ENCODE measurements at places on chromosomes 7 and 10.

GRCh38 chr10:44049301-44050015 is 335.4 kb downstream of the CXCL12 start:
- peak; percentile 4 for DNase-seq

DNA sequence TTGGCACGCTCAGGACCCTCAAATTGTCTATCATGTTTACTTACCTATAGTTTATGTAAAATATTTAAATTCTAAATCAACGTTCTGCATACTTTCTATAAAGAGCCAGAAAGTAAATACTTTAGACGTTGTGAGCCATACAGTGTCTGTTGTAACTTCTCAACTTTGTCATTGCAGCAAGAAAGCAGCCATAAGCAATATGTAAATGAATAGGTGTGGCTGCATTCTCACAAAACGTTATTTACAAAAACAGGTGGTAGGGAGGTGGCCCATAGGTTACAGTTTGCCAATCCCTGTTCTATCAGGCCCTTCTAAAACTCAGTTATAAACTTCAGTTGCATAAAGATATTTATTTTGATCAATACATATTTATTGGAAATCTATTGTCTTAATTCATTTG is 12.1 kb upstream of the NPY start:
- DNase-seq, result no peak

GRCh38 chr10:71205468-71205867 is 6.9 kb upstream of the UNC5B start:
- DNase-seq, result no peak

DNA sequence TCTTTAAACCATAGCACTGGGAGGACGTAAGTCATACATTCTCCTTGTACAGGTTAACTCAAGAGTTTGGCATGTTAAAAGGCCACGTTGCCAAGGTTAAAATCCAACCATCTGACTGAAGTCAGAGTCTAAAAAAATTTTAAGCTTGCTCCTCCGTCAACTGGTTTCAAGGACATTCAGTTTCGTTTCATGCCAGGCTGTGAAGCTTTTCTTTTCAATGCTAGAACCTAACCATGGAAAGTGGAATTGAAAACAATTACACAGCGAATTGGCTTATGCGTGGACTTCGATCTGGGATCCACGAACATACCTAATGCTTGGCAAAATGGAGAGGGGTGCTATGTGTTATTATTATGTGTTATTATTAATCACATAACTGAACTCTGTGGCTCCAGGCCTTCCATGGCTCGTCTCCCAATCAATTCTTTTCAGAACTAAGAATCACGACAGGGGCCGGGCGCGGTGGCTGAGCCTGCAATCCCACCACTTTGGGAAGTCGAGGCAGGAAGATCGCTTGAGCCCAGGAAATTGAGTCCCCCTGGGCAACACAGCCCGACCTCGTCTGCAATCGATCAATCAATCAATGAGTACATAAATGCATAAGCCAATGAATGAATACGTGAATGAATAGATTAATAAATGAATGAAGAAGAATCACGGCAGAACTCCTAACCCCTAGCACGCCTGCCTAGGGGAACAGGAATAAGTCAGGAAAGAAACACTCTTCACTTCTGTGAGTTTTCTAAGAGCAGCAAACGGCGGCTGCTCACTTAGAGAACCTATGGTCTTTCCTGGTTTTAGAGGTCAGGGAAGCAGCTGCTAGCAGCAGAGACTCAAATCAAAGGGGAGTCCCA is 733 bp upstream of the ARL5B start:
- no peak for DNase-seq

GRCh38 chr7:128941946-128942526 is 4.3 kb downstream of the IRF5 start:
- no peak for DNase-seq

DNA sequence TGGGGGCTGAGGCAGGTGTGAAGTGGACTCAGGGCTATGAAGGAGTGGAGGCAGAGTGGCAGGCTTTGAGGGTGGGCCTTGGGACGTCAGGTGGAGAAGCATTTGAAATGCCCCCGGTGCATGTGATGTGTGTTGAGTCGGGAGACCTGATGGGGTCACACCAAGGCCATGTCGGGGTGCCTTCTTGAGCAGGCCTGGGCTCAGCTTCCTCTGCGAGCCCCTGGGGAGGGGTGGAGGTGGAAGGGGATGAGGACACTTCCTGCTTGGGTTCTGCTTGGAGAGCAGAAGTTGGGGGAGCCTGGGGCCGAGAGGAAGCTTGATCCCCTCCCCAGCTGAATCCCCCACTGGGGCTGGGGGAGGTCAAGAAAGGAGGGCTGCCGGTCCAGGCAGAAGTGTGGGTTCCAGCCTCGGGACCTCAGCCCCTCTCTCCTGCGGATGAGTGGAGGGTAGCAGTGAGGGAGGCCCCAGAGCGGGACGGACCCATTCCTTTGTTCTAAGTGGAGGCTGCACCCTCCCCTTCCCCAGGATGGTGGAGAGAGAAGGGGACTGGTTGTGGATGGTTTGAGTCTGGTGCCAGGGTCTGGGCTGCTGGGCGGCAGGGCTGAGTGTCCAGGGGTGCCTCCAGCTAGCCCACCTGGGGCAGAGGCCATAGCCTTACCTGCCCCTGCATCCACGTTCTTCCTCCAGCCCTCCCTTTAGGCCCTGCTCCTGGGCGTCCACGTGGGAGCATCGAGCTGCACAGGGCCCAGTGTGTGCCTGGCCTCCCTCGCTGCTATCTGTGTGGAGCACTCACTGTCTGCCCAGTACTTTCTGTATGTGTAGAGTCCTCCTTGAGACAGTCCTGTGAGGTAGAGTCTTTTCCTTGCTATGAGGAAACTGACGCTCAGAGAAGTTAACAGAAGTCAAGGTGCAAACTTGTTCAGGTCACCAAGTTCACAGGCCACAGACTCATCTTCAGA is 36.7 kb downstream of the PRF1 start:
- no peak for DNase-seq

DNA sequence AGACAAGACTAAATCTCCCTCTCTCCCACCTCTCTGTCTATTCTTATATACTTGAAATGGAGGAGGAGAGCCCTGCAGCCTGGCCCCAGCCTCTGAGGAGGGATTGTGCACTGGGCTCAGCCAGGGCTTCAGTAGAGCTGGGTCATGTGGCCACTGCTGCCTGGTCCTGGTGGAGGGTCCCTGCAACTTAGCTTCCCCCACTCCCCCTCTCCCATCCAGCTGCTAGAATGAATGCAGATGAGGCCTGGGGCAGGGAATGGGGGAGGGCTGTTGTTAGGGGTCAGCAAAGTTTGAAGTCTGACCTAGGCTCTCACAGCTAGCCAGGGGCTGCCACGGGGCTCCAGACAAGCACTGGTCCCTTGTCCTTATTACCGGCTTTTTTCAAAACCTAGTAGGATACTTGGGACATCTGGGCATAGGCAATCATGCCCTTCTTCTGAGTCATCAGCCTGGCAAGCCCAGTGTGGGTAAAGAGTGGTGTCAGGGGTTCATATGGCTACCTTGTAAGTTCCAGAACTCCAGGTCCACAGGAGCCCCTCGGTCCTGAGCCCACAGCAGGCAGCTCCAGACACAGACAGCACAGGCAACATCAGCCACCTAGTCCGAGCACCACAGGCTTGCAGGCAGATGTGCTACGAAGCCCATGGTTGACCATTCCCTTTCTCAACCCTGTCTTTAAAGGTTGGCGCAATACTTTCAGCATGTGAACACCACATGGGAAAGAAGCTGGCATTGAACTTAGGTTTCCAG is 12.8 kb upstream of the CXCL12 start:
- no peak for DNase-seq

DNA sequence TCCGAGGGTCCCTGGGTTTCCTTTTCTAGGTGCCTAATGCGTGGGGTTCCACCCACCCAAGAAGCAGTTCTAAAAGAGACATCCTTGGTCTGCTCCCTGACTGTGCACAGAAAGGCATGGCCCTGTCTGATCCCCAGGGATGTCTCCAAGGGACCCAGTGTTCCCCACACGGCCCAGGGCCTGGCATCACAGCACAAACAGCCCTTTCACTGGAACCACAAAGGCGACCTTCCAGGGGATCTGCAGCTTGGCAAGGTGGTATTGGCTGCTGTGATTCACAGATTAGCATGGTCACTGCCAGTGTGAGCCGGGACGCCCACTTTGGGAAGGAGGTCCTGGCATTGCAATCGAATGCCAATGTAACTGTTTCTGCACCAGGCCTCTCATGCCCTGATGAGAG is 6.4 kb downstream of the KCNMA1 start:
- no peak for DNase-seq

DNA sequence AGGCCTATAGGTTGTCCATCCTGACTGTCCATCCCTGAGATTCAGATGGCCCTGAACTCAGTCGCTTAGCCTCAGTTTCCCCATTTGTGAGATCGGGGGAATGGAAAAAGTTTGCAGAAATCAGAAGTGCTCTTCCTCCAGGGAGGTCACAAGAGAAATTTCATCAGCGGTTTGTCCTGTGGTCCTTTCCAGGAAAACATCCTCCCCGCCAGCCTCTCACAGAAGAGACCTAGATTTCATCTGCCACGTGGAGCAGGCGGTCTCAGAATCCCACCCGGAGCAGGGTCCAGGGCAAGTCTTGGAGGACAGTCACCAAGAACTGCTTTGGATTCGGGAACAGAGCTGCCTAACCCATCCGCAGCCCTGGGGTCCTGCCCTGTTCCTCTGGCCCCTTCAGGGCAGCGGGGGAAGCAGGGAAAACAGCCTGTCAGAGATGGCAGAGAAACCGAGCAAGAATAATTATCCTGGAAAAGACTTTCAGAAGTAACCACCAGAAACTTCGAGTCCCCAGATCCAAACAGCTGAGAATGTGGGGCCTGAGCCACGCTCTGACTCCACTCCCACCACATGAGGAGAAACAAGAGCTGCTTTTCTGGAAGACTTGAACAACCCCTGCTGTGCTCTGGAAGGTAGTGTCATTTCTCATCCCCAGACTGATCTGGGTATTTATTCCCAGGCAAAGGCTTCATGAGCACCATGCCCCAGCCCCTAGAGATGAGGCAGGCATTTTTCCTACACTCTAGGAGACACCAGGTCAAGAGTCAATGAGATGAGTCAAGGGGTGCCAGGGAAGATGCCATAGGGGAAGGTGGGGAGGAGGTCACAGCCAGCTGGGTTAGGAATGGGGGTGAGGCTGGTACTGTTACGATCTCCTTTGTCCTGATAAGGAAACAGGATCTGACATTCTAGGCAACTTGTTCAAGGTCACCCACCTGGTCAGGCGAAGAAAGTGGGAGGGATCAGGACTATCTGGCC is 1.1 kb upstream of the TNS3 start:
- DNase-seq, result no peak

- DNase-seq, result no peak
These were observed 189.2 kb downstream of the CAMK1D start for GRCh38 chr10:12538491-12538995.

DNA sequence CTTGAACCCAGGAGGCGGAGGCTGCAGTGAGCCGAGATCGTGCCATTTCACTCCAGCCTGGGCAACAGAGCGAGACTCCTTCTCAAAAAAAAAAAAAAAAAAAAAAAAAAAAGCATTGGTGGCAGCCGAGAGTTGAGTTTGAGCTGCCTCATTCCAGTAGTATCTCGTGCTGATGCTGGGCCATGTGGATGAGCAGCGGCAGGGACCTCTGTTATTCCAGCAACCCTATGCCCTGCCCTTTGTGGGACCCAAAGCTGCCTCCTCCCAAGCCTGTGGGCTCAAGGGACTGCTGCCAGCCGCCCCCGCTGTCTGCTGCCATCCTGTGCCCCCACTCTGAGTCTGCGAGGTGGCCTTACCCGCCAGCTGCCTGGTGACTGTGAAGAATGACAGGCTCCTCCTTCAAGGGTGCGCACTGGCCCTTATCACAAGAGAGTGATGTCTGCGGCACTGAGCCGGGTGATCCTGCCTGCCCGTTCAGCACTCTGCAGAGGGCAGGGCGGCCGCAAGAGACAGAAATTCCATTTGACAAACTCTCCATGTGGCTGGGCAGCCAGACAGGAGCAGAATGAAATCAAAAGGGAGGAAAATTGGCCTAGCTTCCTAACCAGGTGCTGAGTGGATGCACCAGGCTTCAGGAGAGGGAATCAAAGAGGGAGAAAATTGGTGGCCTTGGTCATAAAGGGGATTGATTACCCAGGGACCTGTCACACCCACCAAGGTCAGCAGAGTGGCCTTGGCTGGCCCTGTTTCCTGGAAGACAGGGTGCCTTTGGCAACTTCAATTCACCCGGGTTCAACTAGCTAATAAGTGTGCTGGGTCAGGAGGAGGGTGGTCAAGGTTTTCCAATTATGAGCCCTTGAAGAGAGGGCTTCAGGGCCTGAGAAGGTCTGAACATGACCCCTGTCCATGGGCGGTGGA is 65.3 kb upstream of the ZMIZ1 start:
- no peak for DNase-seq

- DNase-seq, result no peak
These were observed 49.7 kb downstream of the CACNA2D1 start for GRCh38 chr7:82393840-82394220.

GRCh38 chr10:93745408-93746065 is 12.2 kb upstream of the LGI1 start:
- no peak for DNase-seq

DNA sequence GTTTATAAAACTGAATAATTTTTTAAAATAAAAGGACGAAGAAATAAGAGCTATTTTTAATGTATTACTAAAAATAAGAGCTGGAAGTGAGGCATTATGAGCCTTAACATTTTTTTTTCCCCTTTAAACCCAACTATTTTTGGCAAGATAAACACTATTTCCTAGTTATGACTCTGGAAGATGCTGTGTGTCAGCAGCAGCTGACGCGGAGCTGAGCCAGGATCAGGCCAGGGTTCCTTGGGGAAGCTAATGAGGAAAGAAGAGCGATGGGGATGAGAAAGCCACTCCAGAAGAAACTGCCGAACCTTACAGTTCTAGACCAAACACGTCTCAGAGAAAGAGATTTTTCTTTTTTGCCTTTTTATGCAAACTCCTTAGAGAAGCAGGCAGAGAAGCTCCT is 85.9 kb downstream of the USP6NL start:
- no peak for DNase-seq

DNA sequence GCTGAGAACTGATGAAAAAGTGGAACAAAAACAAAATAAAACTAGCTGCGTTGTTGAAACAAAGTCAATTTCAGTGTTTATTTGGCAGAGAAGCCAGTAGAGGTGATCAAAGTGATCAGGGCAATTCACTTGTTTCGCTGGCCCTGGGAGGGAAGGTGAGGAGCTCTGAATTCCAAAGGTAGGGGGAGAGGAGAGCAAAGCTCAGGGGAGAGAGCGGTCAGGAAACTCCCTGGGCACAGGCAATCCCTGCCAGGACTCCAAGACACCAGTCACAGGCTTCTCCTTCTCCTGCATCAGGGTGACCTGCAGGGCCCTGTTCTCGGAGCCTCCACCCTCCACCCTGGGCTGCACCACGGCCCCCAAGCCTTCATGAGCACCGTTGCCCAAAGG is 6.8 kb upstream of the KIAA1217 start:
- DNase-seq, result no peak

GRCh38 chr7:127152423-127152822 is 100.3 kb downstream of the GRM8 start:
- no peak for DNase-seq

- DNase-seq, result no peak
These were observed 6.6 kb upstream of the CUZD1 start for GRCh38 chr10:122852261-122852660.

DNA sequence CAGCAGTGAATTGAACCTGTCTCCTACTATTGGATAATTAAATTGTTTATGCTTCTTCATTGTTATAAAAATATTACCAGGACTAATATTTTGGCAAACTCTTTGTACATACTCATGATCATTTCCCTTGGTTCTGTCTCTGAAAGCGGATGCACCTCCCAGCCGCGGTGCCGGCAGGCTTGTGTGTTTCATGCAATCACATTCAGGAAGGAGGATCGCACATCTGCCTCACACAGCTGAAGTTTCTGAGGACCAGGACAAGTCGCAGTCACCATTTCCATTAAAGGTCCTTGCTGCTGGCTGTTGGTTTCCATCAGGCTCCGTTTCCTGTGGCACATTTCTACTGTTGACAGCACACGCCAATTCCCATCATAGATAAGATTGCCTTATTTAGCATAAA is 117.8 kb upstream of the SHH start:
- no peak for DNase-seq

GRCh38 chr10:15558136-15558535 is 161.6 kb downstream of the ITGA8 start:
- DNase-seq, result no peak
